Naive thymus-derived CD4-positive, alpha-beta T cell (primary cell): ENCODE measurements at places on chromosomes 1 and 21.

GRCh38 chr1:147541672-147542568, 619 bp downstream of the BCL9 start:
- no peaks in the 10 kb centered on the region for H3K27me3 ChIP-seq
- H3K4me1 ChIP-seq = peaks cover 47% of the 10 kb centered on the region
- no peaks in the 10 kb centered on the region for H3K36me3 ChIP-seq
- peak; percentile 37 for DNase-seq
- peak overlapping the region; percentile 80 for H3K27ac ChIP-seq
- peak overlapping the region; percentile 78 for H3K4me3 ChIP-seq

GRCh38 chr1:233261206-233261605, 34.3 kb downstream of the PCNX2 start:
- no peaks in the 10 kb centered on the region for H3K4me1 ChIP-seq
- H3K36me3 ChIP-seq = peaks cover 9% of the 10 kb centered on the region
- no peaks in the 10 kb centered on the region for H3K27me3 ChIP-seq
- H3K27ac ChIP-seq = no peak overlapping the region
- no peak for DNase-seq

DNA sequence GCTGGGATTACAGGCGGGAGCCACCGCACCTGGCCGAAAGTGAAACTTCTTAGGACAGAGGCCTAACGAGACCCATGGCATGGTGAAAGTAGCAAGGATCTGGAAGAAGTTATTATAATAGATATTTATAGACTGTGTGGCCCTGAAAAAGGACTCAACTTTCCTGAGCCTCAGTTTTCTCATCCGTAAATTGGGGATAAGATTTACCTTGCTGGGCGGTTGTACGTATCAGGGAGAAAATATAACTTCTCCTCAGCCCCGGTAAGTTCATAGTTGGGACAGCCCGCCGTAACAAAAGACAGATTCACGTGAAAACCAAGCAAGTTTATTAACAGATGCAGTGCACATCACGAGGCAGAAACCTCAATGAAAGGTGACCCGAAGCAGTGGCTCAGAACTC, 5.5 kb upstream of the PIK3CD start:
- H3K4me3 ChIP-seq = no peak overlapping the region
- H3K27me3 ChIP-seq = no peaks in the 10 kb centered on the region
- no peak for DNase-seq
- peak overlapping the region; percentile 41 for H3K27ac ChIP-seq
- no peaks in the 10 kb centered on the region for H3K36me3 ChIP-seq

- H3K27me3 ChIP-seq = no peaks in the 10 kb centered on the region
- no peak overlapping the region for H3K4me3 ChIP-seq
- H3K27ac ChIP-seq = no peak overlapping the region
These were observed 181.6 kb downstream of the ZNF326 start for GRCh38 chr1:90176530-90176929.

GRCh38 chr1:110476028-110476765, 25.2 kb downstream of the PROK1 start:
- H3K27ac ChIP-seq = no peak overlapping the region
- DNase-seq = no peak
- H3K36me3 ChIP-seq = no peaks in the 10 kb centered on the region
- H3K4me1 ChIP-seq = no peaks in the 10 kb centered on the region
- H3K4me3 ChIP-seq = no peak overlapping the region

DNA sequence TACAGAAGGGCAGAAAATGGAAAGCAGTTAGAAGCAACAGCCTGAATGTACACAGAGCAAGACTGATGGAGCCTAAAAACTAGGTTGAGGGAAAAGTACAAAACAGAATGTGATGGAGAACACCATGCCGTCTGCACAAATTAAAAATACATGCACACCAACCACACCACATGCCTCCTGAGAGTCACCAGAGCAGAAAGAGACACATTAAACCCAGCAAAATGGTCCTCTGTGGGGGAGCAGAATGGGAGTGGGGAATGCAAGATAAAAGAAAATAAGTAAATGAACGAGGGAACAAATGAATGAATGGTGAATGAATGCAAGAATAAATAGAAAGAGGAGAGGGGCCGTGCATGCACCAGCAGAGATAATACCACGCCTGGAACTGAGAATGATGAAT, 24.1 kb downstream of the PADI2 start:
- DNase-seq = no peak
- H3K27me3 ChIP-seq = no peaks in the 10 kb centered on the region
- no peaks in the 10 kb centered on the region for H3K36me3 ChIP-seq
- H3K4me3 ChIP-seq = no peak overlapping the region
- H3K27ac ChIP-seq = no peak overlapping the region
- no peaks in the 10 kb centered on the region for H3K4me1 ChIP-seq

GRCh38 chr1:228219962-228220780, 12.3 kb downstream of the OBSCN start:
- no peak overlapping the region for H3K4me3 ChIP-seq
- no peaks in the 10 kb centered on the region for H3K27me3 ChIP-seq
- H3K27ac ChIP-seq = no peak overlapping the region

DNA sequence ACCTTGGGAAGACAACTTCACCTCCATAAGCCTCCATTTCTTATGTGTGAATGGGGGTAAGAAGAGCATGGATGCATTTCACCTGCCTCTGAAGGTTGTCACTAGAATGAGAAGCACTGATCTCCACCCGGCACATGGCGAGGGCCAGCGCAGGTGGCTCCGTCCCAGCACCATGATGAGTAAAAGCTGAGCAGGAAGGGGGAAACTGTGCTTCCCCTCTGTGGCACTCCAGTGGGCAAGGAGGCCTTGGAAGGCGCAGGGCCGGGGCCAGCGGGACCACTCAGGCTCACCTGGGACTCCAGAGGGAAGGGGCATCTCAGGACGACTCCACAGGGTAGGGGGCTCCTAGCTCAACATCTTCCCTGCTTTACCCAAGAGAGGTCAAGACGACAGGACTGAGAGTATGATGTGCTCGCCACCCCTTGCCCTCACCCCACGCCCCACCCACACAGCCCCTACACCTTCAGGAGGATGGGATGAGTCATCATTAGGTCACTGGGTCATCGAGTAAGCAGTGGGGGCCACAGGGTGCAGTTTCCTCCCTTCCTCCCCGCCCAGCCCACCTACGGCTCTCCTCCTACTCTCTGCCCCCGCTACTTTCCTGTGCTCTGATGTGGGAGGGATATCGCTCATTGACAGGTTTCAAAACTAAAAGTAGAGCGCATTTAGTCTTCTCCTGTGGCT, 112.1 kb downstream of the HIVEP3 start:
- no peaks in the 10 kb centered on the region for H3K27me3 ChIP-seq
- no peak overlapping the region for H3K27ac ChIP-seq
- H3K36me3 ChIP-seq = no peaks in the 10 kb centered on the region

- H3K27ac ChIP-seq = no peak overlapping the region
- H3K27me3 ChIP-seq = no peaks in the 10 kb centered on the region
- no peak overlapping the region for H3K4me3 ChIP-seq
- H3K36me3 ChIP-seq = no peaks in the 10 kb centered on the region
These were observed 77.5 kb downstream of the KCND3 start for GRCh38 chr1:111911776-111912515.

GRCh38 chr1:4106731-4107130, 206.7 kb upstream of the C1orf174 start:
- H3K4me1 ChIP-seq = no peaks in the 10 kb centered on the region
- no peak for DNase-seq
- H3K36me3 ChIP-seq = no peaks in the 10 kb centered on the region
- no peak overlapping the region for H3K27ac ChIP-seq
- H3K27me3 ChIP-seq = no peaks in the 10 kb centered on the region
- H3K4me3 ChIP-seq = no peak overlapping the region

GRCh38 chr1:233143241-233143640, 152.3 kb downstream of the PCNX2 start:
- H3K27ac ChIP-seq = no peak overlapping the region
- no peak for DNase-seq
- H3K27me3 ChIP-seq = no peaks in the 10 kb centered on the region
- no peaks in the 10 kb centered on the region for H3K4me1 ChIP-seq
- H3K36me3 ChIP-seq = no peaks in the 10 kb centered on the region
